ENCODE measurements at places on chromosomes 12 and 14.

DNA sequence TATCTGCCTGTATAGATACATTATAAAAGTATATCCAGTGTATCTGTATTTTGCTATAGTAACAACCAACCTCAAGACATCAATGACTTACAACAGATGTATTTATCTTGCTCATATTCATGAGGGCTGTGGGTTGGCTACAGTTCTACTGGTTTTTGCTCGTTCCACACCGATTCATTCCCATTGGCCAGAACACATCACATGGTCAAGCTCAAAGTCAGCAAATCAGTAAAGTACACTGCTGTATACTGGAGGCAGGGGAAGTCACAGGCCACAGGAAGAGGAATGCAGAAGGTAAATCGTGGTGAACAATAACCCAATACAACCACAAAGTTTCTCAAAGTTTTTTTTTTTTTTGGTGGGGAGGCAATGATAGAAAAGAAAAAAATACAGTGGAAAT lies 180.0 kb upstream of the CDKN3 start:
- DNase-seq, result no peak

DNA sequence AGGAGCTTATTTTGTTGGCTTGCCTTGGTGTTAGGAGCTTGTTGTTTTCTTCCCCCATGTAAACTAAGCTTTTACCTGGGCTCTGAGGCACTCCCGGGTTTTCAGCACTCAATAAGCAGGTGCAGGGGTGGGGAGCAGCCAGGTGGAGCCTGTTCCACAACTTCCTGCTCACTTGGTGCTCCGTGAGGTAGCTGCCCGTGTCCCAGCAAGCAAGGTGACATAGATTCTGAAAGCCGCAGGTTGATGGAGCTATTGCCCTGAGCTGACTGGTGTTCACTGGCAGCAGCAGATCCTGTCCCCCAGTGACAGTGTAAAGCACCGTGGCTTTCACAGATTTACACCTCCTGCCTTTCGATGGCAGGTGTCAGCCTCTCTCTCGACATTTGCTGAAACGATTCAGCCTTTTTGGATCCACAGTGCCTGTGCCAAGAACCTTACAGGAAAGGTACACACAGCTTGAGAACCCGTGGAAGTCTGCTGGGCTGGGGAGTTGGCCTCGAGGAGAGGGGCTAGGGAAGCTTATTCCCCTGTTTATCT lies 295.7 kb upstream of the FKBP4 start:
- DNase-seq, result no peak

GRCh38 chr12:304805-305204 lies 42.2 kb upstream of the SLC6A13 start:
- DNase-seq, result no peak

- no peak for DNase-seq
Measured at GRCh38 chr14:92416544-92416943, 93.6 kb downstream of the SLC24A4 start.

- no peak for DNase-seq
Measured at GRCh38 chr12:124861898-124862676, 1.6 kb downstream of the SCARB1 start.

DNA sequence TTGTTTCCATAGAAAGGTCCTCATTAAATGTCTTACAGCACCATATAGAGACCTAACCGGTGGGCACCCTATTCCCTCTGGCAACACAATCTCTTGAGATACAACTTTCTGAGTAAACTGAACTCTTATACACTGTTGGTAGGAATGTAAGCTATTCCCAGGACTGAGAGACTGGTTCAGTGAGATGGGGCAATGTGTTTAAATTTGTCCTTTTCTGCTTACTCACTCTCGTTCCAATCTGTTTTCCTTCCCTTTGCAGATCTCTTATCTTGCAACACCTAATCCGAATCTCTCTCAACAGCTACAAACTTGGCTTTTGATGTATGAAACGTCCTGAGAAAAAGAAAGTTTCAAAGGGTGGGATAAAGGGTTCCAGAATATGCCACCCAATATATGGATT lies 26.1 kb upstream of the ETV6 start:
- peak; percentile 35 for DNase-seq

DNA sequence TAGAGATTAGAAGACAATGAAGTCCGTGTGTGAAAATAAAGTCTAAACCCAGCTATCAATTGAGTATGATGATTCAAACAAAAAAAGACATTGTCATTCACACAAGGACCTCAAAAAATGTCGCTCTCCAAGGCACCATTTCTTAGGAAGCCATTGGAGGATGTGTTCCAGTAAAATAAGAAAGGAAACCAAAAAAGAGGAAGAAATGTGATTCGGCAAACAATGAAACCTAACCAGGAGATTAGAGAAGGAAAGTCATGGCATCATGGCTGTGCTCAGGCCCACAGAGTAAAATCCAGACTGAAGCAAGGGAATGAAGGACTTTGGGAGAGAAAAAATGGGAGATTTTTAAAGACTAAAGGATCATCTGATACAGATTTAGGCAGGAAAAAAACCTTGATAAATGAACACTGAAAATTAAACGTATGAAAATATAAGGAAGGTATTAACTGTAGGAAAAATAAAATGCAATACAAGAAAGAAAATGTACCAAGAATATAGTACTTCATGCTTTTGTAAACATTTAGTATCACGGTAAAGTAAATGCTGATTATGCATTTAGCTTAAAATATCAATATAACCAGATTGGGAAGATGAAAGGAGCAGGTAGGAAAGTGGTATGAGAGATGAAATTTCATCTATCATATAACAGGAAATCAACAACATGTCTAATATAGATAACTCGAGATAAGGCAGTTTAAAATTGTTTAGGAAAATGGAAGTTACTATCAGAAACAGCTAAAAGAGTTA lies 38.2 kb upstream of the MTHFD1 start:
- DNase-seq, result no peak

- no peak for DNase-seq
Measured at GRCh38 chr14:85057221-85057620, 472.7 kb upstream of the FLRT2 start.

GRCh38 chr12:127235761-127236160 lies 1031.2 kb upstream of the TMEM132C start:
- DNase-seq, result no peak

DNA sequence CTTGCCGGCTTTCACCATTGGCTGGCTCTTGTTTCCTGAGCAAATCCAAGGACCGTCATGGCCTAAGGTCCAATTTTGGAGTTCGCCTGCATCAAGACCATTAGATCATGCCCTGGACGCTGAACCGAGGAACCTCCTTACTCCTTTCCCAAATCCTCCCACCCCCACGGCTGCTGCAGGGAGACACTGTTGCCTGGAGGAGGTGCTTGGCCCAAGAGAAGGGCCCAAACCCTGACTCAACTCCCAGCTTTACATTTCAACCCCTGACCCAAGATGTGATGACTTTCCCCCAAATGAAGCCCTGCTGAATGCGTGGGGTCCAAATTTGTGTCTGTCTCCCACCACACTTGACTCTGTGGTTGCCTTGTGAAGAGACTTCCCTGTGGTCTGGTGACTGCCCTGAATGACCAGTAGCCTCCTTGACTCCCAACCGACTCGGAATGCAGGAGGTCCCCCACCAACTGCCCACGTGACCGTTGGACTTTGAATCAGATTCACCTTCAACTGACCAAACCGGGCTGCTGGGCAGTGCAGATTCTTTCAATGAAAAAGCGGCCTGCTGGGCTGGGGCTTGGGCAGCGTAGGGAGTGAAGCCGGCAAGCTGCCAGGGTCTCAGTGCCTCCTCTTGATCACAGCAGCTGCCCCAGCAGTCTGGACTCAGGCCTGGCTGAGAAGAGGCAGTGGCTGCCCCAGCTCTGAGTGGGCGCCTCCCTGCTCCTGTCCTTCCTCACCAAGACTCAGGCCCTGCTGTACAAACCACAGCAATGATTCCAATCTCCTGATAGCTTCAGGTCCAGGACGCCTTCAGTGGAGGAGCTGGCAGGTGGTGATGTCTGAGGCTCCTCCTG lies 46.7 kb upstream of the OASL start:
- DNase-seq, result no peak

GRCh38 chr12:124055066-124055465 lies 82.1 kb downstream of the ZNF664 start:
- DNase-seq, result no peak

- DNase-seq, result no peak
Measured at GRCh38 chr14:68666899-68667298, 126.0 kb downstream of the ZFP36L1 start.

DNA sequence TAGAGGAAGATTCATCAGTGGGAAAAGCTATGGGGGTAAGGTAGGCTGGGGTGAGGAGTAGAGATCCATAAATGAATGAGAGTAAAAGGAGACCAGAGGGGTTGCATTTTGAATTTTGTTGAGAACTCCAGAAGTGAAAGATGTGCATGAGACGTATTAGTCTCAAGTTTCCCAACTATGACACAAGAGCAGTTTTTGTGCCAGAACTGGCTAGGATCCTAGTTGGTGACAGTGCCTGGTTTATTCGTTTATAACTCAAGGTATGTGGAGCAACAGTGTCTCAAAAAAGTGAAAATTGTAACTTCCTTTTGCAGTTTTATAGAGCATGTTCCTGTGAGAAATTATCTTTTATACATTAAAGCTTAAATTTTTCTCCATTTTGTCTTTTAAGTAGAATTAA lies 377.0 kb downstream of the NPAS3 start:
- DNase-seq, result no peak

DNA sequence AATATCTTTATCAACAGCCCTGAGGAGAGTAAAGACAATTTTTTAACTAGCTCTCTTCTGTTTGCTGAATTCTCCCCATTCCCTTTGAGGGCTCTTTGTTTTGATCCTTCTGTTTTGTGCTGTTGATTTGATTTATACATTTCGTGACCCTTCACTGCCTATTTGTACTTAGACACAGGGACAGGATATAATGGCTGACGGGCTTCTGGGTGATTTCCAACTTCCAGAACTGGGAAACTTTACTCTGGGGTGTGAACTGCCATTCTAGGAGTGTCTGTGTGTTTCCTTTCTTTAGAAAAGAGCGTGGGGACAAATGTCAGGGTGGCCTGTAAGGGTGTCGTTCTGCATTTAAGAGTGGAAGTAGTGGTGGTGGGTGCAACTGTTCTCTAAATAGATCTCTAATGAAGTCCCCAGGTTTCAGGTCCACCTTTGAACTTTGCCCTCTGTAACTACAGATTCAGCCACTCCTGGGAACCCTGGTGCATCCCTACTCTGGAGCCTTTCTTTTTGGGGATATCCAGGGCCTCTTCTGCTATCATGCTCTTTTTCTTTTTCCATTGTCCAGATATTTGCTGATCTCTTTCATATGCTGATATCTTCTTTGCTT lies 22.3 kb upstream of the SSPN start:
- no peak for DNase-seq

DNA sequence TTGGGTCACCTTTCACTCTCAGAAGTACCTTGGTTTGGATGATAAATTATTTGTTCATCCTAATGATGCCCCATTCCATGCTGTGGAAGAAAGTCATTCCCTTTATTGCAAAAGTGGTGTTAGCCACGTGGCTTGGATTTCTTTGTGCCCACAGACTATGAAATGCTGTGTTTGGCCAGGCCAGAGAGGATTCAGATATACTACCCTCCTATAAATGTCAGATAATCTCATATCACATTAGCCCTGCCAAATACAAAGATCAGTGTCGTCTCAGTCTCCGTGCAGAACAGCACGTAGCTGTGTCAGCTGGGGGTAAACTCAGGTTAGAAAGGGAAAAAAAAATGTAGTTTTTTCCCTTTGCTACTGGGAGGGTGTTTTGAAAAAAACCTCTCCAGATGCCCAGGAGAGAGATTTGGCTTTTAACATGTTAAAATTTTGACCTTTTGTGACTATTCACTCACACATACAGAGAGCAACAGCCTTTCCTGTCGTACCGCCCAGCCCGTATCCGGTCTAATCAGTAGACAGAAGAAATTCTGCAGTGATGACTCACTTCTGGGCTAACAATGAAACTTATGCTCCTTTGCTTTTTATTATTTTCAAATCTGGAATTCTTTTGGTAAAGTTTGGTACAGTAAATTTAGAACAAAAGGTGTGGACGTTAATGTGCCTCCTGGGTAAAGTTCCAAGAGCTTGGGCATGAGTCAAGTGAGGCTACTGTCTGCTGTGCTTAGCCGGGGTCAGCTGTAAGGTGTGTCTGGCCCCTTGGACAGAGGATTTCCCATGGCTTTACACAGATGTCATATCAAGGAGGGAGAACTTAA lies 8.5 kb upstream of the PTPRB start:
- peak; percentile 69 for DNase-seq

DNA sequence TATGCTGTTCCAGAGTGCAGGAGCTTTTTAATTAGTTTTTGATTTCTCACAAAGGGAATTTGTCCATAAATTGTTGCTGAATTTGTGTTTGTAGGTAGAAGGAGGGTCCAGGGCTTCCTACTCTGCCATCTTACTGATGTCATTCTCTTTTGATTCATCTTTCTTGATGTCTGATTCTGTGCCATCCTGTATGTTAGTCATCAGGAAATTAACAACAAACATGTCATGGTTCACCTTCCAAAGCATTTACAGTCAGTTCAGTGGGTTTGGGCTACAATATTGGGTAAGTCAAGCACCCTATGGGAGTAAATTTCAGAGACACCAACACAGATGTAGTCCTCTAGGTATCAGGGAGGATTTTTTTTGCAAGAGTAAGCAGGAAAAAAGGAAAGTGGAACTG lies 135.2 kb upstream of the SLC38A2 start:
- DNase-seq, result no peak

DNA sequence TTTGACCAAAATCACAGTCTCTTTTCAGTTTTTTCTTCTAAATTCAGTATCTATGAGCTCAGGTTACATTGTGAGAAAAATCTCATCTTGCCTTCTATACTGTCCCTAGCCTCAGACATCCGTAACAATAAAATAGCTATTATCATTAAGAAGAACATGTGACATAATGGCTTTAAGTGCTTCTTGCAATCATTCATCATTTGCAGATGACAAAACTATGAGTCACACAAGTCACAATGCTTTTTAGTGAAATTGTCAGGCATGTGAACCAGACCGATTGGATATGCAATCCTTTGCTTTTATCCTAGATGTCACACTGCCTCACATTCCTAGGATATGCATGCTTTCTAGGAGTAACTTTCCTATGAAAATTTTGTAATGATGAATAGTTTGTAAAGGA lies 313.1 kb downstream of the SLC6A15 start:
- no peak for DNase-seq

GRCh38 chr12:116697716-116698115 lies 40.2 kb downstream of the SPRING1 start:
- no peak for DNase-seq

GRCh38 chr14:41297576-41298327 lies 308.9 kb upstream of the LRFN5 start:
- DNase-seq, result no peak

DNA sequence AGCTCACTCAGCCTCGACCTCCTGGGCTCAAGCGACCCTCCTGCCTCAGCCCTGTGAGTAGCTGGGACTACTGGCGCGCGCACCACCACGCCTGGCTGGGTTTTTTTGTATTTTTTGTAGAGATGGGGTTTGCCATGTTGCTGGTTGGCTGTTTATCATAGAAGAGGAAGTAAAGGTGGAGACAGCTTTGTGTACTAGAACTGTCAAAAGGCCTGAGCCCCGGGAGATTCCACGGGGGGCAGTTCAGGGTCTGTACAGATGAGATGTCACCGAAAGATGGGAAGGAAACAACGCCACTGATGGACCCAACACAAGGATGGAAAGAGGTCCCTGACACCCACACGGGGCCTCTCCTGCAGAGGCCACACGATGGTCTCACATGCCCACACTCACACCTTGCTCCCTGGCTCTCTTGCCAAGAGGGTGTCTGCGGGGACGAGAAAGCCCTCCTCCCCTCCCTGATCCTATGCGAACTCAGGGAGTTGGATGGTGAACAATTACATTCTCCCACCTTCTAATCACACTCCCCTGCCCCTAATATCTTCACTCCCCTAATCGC lies 66.6 kb downstream of the KDM2B start:
- DNase-seq, result no peak

GRCh38 chr12:99513066-99513465 lies 134.5 kb upstream of the GARIN6 start:
- no peak for DNase-seq

All from hematopoietic multipotent progenitor cell treated with erythropoietin and hydrocortisone succinate and interleukin-3 and kit ligand, for 6 days (in vitro differentiated cells).